Suppressor macrophage treated with lipopolysaccharide for 1 hour (primary cell): ENCODE measurements at places on chromosomes 2 and 18.

- DNase-seq, result peak; percentile 64
These were observed 621.1 kb upstream of the FANCL start for GRCh38 chr2:58862244-58862643.

DNA sequence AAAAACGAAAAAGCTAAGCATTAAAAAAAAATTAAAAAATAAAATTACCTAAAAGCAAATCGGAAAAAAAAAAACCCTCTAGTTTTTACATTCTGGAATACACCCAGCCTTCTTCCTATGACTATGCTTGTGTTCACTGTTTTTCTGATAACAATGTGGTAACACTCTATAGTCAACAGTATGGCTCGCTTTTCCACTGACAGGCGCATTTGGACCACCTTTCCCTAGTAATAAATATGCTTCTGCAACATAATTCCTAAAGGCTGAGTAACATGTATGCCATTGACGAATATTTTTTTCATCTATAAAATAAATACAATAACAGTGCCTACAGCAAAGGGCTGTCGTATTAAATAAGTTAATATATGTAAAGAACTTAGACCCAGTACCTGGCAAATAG lies 27.9 kb downstream of the NOL10 start:
- DNase-seq, result no peak

DNA sequence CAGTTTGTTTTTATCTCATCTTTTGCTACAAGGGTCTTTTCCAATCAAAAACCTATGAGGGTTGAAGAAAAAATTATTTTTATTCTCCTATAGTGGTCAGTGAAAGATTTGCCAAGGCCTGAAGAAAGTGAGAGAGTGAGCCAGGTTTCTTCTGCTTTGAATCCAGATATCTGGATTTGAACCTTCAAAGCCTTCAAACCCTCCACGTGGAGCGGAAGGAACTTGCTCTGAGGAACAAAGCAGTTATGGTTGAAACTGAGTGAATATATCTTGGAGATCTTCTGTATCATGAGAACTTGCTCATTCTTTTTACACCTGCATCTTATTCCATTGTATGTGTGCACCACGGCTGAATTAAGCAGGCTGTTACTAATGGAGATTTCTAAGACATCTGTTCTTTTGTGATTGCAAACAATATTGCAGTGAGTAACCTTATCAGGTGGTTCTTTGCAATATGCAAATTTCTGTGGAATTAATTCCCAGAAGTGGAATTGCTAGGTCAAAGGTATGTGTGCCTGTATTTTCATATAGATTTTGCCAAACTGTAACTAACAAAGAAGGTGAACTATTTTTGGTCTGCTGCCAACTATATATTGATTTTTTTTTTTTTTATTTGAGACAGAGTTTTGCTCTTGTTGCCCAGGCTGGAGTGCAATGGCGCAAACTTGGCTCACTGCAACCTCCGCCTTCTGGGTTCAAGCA lies 147.9 kb downstream of the B3GNT2 start:
- no peak for DNase-seq

DNA sequence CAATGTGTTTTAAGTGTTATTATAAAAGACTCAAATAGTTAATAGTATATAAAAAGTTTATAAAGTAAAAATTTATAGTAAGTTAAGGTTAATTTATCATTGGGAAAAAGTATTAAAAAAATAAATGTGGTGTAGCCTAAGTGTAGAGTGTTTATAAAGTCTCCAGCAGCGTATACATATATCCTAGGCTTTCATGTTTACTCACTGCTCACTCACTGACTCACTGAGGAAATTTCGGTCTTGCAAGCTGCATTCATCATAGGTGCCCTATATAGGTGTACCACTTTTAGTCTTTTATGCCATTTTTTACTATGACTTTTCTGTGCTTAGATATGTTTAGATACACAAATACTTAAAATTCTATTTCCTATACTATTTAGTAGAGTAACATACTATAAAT lies 866.0 kb downstream of the CBLN2 start:
- DNase-seq, result no peak

- no peak for DNase-seq
These were observed 8.0 kb downstream of the SIX3 start for GRCh38 chr2:44949329-44950151.

- no peak for DNase-seq
These were observed 169.1 kb upstream of the CYP26B1 start for GRCh38 chr2:72316774-72317173.

DNA sequence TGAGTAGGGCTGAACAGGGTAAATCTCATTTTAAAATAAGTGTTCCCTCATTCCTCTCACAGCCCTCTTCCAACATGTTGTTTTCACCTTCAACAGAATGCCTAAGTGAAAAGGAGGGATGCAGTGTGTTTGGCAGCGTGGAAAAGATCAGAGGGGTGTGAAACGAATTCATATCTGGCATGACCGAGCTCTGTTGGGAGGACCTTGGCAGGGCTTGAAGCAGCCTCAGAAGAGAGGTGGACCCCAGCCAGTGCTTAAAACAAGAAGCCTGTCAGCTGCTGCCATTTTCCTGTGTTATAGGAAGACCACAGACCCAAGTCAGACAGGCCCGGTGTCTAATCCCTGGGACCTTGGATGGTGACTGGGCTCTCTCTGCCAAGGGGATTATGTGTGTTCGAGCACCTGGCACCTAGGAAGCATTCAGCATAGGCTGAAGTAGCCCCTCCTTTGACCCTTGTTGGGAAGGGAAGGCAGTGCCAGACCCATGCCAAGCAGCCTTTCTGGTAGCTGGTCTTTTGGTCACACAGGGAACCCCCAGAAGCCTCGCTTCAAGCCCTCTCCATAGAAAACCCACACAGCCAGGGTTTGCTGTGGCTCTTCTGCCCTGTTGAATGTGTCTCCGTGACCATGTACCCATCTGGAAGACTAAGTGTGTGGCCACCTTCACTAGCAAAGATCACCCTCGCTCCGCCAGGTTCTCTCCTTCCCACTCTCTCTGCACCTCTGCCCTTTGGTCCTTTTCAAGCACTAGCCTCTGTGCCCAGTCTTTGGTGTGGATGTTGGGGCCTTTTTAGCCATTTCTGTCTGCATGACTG lies 87.5 kb upstream of the ST3GAL5 start:
- no peak for DNase-seq

DNA sequence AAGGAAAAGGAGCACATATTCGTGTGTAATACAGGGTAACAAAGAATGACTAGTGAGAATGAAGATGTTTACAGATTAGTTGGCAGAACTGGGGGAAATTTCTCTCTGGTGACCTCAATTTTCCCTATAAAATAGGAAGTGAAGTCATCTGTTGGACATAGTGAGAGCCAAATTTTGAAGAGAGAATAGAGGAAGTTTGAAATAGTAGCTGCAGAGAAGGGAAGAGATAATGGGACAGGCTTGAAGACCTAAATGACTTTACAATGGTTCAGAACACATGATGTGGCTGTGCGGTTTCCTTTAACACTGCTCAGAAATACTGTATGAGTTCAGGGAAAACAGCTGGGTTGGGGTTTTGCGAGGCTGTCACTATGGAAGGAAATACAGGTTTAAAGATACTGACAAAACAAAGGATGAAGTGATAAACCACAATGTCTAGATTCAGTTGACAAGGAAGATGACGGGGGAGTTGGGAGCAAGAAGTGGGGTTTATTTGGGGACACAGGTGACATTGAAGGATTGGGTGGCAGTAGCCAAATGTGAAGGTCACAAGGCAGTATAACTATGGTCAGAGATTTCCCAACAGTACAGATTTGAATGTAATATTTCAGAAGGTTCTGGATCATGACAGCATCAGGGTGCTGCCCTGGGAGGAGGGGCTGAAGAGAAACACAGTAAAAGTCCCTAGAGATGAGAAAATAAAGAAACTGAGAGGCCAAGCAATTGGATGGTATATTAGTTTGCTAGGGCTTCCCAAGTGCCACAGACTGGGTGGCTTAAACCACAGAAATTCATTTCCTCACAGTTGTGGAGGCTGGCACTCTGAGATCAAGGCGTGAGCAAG lies 82.6 kb upstream of the TANK start:
- peak; percentile 96 for DNase-seq

DNA sequence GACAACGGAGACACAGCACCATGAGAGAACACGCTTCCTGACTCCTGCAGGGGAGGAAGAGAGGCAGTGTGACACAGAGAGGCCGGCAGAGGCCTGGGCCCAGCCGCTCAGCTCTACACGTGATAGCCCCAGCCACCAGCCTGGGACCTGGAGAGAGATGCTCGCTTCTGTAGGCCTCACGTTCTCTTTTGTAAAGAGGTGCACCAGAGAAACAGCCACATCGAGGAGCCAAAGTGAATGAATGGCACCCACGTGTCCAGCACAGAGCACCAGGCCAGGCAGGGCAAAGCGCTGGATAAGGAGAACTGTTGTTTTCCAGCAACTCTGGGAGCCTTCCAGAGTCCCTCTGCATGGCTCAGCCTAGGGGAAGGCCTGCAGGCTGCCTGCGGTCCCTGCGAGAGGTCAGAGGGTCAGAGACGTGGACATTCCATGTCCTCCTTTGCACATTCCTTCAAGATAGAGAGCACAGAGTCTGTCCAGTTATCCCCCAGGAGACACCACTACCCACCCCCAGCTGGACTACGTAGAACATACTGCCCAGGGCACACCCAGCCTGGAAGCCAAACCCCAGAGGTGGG lies 14.2 kb downstream of the LIMS2 start:
- no peak for DNase-seq

DNA sequence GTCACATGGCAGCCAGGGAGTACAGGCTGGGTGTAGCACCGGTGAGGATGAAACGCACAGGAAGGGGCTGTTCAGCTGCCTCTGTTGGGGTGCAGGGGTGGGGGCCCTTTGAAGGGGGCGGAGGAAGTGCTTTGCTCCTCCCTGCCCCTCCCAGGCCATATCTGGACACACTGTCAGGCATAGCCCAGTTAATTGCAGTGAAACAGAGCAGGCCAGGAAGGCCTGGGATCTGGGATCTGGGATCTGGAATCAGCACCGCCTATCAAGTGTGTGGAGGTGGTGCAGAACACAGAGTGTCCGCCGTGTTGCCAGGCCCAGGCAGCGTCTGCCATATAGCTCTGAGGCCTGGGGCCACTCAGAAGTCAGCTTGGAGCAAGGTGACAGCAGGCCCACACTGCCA lies 119.3 kb upstream of the MSH2 start:
- no peak for DNase-seq

DNA sequence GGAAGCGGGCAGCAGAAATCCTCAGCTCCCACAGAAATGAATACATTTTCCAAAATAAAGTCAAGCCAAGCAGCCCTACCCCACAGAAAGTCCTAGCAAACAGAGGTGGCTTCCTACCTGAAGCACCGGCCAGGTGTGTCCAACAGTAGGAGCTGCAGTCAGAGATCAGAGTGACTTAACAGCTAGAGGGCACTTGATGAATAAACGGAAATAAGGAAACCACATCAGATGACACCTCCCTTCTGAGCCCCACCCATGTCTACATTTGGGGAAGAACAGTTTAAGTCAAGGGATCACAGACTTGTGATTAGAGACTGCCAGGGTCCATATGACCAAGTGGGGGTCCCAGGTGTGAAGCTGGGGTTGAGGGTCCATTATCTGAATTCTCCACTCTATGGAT lies at the start of gene CXCR1:
CXCR1 (minus strand) TSS at position 172 of the 400 bp plus-strand sequence. CDS start 1,751 bp downstream, outside the sequence.
- DNase-seq, result peak; percentile 74

- DNase-seq, result no peak
These were observed 40.6 kb upstream of the CSRNP3 start for GRCh38 chr2:165428926-165429325.
